ENCODE measurements at places on chromosomes 2 and 18.

- no peak for DNase-seq
Measured at GRCh38 chr2:103152556-103152955, 390.7 kb downstream of the TMEM182 start.

DNA sequence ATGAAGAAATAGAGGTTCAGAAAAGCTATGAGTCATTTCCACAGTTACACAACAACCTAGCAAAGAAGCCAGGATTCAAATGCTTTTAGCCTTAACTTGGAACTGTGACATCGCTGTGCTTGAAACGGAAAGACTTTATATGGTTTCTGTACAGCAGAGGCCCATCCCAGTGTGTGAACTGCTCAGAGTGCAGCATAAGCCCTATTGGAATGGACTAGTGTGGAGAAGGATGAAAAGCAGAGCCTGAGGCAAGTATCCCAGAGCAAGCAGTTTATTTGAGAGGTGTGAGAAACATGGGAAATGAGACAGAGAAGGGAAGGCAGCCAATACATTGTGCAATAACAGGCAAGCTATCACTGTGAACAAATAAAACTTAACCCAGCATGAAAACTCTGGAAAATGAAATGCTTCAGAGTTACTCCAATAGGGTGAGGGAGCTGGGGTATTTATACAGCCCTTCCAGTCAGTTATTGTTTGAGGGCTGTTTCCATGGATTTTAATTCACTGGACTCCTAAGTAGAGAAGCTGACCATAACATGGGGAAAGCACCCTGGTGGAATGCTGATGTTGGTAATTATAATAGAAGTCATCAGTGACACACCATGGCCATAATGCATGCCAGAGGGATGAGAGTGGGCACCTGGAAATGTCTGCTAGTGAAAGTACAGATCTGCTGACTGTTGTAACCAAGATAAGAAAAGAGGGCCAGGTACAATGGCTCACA lies 254.0 kb upstream of the POU3F3 start:
- DNase-seq, result no peak

DNA sequence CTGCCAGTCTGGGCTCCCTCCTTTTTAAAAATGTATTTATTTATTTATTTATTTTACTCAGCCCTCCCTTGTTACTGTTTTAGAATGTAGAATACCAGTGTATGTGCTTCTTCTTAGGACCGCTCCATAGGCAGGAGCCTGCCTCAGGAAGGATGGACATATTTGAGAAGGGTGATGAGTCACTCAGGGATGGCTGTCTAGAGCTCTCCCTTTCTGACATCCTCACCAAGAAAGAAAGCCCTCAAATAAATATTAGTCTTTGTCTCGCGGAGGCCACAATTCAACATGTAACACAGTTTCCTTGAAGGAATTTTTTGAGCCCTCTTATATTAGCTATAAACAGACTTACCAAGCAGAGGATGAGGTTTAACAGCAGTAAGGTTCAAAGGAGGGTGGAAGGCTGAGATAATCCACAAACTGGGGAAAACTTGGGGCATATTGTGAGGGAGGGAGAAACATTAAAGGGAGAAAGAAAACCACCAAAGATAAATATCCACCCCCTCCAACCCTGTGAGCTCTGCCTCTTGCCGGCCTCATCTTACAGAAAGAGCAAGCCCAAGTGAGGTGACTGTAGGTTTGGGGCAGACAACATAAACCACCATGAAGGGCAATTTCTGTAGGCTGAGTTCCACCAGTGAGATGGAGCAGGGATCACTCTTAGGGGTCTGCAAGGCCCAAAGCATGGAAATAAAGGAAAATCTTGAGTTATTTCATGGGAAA lies 163.4 kb downstream of the LRRTM1 start:
- DNase-seq, result no peak

GRCh38 chr2:160842286-160842685 lies 317.9 kb upstream of the TANK start:
- no peak for DNase-seq

- no peak for DNase-seq
Measured at GRCh38 chr2:233163486-233164103, 87.9 kb upstream of the ATG16L1 start.

- DNase-seq, result no peak
Measured at GRCh38 chr2:8453904-8454302, 228.0 kb upstream of the ID2 start.

GRCh38 chr2:126513033-126513432 lies 142.9 kb upstream of the GYPC start:
- no peak for DNase-seq

- DNase-seq, result no peak
Measured at GRCh38 chr18:621291-622043, 24.7 kb downstream of the CLUL1 start.

DNA sequence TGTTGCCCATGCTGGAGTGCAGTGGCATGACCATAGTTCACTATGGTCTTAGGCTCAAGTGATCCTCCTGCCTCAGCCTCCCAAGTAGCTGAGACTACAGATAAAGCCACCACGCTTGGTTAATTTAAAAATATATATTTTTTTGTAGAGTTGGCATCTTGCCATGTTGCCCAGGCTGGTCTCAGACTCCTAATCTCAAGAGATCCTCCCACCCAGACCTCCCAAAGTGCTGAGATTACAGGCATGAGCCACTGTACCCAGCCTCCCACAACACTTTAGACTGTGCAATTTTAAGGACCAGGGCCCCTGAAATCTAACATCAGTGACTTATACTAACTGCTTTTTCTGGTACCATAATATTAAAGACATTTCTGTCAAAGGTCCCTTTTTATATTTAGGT lies 5.2 kb downstream of the TXNDC2 start:
- no peak for DNase-seq

GRCh38 chr2:64296140-64296480 lies 151.9 kb upstream of the PELI1 start:
- DNase-seq, result peak; percentile 41

- DNase-seq, result no peak
Measured at GRCh38 chr2:158321264-158321663, 135.3 kb downstream of the CCDC148 start.

DNA sequence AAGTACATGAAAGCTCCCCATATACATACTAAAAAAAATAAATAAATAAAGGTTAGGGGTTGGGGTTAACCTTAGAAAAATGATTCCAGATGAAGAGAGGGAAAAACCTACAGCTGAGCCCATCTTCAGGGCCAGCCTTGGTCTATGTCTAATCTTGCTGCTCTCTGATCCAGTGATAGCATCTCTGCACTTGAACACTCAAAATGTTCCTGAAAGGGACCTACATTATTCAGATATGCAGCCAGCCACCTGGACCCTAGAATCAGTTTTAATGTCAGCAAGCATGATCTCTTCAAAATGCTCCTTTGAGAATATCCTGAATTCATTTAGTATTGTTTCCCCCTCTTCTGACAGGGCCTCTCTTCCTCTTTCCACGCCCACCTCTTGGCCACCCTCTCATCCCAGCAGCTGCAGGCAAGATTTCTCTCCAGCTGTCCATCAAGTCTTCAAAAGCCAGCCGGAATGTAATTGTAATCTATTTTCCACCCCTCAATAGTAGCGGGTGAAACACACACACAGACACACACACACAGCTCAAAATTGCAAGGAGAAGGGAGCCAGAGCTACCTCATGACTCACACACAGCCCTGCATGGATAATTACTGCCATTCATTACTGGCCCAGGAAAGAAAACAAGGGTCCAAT lies 135.5 kb downstream of the MYO3B start:
- DNase-seq, result no peak

GRCh38 chr2:196607073-196607472 lies 32.4 kb upstream of the CCDC150 start:
- no peak for DNase-seq

DNA sequence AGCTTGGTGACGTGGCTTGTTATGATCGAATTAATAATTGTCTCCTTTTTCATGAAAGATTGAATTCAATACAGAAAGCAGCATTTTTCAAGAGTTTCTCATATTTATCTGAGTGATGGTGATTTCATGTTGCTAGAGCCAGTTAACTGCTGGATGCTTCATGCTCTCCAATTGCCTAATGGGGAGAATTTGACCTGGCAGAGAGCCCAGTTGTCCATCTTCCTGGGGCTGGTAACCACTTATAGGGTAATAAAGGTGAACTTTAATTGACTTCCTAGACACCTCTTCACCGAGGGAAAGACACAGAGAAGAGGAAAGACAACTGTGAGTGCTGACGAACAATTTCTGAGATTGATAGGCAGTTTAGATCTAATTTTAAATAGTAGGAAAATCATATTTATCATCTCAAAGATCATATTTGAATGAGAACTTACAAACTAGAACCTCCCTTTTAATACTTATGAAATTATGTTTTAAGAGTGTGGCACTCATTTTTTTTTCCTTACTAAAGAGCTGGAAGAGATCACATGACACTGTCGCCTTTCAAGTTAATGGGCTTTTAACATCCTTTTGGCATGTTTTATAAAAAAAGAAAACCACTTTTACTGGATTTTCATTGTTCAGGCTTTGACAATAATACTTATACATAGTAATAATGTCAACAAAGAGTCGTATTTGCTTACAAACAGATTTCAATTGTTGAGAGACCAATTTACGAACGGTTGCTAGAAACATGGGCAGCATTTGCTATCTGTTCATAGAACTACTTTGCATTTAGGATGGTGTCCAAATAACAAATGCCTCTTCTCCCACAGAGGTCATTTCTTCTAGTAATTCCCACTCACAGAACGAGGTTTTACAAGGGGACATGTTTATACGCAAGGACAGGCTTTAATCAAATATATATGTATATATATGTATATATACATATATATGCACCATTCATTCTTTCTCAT lies 153.3 kb downstream of the RAPGEF4 start:
- DNase-seq, result no peak

DNA sequence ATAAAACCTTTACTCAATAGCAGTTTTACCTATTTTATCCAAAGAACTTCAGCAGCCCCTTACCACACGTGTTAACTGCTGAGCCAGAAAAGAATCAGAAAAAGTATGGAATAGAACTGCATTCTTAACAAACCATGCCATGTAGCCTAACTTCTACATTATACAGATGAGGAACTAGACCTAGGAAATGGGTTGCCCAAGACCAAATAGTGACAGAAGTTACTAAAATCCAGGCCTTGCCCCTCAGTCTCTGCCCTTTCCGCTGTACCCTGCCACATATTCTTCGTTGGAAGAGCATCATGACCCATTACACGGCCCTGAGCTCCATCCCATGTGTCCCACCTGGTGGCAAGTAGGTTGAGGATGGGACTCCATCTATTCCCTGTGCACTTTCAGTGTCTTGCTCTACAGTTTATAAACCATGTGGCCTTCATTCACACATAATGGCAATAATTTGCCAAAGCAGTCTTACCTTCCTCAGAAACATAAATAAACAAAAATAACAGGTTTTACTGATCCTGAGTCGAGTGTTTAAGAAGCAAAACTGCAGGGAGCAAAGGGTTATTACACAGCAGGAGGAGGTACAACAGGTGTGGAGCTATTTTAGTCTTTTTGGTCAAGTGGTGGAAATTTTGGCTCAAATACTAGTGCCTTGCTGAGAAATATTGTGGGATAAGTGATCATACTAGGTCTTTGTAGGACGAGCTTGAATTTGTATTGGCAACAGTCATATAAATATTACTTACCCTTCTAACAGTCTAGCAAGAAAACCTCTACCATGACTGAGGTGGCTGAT lies 46.5 kb downstream of the HNRNPLL start:
- no peak for DNase-seq
